ENCODE measurements at places on chromosomes 16 and 17.

GRCh38 chr16:4702466-4702808 lies 9.1 kb downstream of the NUDT16L1 start:
- DNase-seq = no peak

DNA sequence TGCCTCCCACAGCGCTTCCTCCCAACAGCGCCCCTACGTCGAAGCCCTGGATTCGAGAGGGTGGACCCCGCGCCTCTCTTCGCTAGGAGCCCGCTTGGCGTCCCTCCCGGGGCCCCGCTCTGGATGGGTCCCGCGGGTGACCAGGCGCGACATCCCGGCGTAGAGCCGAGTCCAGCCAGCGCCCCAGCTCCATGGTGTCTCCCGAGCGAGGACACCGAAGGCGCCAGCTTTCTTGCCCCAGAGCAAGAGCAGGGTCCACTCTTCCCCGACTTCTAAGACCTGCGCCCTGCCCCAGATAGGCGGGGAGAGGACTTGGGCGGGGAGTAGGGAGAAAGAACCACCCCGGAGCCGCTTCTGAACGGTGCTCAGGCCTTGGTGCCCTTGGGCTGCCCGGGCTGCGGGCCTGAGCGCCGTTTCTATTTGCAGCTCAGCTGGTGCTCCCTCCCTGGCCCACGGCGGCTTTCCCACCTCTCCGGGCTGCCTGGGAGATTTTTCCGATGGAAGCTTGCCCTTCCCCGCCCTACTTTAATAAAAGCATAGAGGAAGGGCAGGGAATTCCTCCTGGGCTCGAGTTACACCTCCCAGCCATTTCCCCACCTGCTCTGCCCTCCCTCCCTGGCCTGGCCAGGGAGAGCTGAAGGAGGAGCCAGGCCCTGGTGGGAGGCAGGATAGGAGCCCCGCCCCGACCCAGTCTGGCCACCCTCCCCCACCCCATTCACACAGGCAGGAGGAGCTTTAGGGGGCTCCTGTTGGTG lies 1.8 kb downstream of the MMP15 start:
- no peak for DNase-seq

DNA sequence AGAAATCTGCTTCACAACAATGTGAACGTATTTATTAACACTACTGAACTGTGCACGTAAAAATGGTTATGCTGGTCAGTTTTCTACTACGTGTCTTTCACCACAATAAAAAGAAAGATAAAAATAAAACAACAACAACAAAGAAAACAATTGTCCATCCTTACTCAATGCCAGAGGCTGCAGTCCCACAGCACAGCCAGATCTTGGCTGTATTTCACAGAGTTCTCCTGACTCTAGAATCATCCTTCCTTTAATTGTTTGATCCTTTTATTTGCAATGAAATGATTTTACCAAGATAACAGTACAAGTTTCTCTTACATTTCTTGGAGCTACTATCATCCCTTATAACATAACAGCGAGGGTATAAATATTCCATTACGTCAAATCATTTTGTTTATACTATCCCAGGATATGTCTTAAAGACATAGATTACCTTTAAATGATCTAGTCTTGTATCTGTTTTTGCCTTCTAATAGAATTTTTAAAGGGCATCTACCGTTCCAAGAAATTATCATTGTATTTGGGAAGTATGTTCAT lies 103.3 kb downstream of the SLC39A11 start:
- DNase-seq = no peak

GRCh38 chr16:75461575-75461974 lies 2.9 kb downstream of the TMEM170A start:
- no peak for DNase-seq

DNA sequence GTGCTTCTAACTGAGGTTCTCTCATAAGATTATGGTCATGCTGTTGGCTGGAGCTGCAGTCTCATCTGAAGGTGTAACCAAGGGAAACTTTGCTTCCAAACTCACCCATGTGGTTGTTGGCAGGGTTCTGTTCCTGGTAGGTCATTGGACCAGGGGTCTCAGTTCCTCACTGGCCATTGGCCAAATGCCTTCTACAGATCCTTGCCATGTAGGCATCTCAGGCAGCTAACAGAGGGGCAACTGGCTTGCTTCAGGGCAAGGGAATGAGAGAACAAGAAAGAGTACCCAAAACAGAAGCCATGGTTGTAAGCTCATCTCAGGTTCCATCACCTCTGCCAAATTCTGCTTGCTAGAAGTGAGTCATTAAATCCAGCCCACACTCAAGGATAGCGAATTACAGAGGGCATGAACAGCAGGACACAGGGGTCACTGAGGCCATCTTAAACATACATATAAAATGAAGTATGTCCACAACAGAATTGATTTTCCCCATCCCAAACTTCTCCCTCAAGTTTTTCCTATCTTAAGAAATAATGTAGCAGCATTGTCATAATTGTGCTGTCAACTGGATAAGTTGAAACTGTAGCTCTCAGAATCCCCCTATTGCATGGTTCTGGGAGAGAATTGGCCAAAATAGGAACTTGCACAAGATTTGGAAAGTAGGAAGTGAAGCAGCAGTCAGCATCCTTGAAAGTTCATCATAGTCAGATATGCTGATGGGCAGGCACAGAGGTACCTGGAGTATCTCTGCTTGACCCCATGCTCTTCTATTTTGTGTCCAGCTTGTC lies 42.4 kb upstream of the CES5A start:
- no peak for DNase-seq

DNA sequence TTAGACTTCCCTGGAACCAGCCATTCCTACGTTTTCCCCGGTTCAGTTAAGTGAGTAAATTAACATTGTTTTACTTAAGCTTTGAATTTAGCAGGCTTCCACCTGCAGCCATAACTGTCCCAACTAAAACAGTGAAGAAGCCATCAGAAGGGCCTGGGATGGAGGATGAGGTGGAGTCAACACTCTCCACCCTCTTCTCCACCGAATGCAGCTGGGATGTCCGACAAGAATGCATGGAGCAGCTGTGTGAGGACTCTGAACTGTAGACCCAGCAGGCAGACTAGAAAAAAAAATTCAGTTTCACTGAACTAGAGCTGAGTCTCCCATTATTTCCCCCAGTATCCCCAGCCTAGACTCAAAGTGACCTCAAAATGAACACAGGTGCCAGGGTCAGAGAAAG lies 114.8 kb downstream of the C16orf95 start:
- DNase-seq = no peak

DNA sequence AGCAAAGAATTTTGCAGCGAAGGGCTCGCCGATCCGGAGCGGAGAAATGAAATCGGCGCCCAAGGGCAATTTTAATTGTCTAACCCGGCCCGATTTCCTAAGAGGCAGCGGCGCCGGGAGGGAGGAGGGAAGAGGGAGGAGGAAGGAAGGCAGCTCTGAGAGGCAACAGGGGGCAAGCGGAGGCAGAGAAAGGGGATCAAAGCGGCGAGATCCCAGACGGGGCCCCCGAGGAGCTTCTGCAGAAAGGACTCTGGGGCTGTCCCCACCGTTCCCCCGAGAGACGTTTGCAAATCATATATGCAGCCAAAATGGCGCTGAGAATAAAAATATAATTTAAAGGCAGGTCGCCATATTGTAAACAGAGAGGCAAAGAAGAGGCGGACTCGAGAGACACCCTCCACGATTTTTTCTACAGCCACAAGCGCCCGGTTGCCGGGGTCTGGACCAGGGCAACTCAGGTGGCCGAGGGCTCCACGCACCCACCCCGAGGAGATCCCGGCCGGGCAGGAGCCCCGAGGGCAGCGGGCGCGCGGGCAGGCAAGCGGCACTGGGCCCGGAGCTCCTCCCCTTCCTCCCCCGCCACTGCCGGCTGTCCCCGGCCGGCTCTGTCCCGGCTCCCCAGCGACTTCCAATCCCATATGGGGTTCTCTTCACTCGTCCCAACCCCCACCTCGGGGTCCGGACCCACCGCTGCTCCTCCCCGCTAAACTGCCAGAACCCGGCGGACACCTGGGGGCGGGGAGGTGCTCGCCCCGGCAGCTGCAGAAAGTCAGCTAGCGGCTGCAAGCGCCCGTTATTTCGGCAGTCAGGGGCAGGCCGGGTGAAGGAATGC lies 1.9 kb downstream of the PHF12 start:
- DNase-seq = no peak

DNA sequence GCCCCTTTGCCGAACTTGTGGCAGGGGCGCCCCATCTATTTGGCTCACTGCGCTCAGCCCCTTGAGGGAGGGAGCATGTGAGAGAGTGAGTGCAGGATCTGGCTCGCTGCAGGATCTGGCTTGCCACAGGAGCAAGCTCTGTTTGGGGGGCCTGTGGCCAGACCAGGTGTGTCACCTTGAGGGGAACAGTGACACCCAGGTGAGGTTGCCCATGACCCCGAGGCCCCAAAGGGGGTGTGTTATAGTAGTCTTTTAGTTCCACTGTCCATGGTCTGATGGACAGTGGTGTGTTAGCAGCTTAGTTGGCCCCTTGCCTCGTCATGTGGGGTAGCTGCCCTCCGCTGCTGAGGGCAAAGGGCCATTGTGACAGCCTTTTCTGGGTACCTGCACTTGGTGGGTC lies 41.6 kb downstream of the CCDC42 start:
- no peak for DNase-seq

- no peak for DNase-seq
Observed at GRCh38 chr17:8870406-8871040, 3.0 kb upstream of the PIK3R6 start.

DNA sequence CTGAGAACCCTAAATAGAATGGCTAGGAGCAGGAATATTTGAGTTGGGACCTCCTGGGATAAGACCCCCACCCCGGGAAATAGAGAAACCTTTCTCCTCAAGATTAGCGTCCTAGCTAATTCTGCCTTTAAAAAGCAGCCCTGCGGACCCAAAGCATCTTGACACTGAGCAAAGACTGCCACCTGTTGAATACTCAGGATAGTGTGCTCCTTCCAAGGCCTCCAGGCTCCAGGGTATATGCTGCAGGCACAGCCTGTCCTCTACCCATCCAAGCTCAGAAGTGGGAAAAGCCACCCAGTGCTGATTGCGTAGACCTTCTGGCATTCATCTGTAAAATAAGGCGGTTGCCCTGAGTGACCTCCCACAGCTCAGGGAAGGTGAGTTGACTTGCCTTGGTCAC lies 456.2 kb upstream of the DYNLRB2 start:
- DNase-seq = no peak

DNA sequence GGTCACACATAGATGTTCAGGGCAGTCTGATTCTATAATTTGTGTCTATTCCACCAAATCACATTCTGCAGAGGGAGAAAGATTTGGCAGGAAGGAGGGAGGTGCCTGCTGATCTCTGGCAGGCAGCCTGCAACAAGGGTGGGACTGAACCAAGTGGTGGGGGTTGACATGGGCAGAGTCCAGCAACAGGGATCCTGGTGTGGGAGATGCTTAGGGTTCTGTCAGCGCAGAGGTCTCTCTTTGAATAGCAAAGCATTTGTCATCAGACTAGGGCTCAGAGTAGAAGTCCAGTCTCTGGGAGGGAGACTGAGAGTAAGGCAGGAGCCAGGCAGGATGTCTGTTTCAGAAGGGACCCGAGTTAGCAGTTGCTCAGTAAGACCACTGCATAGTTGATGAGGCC lies 94.6 kb downstream of the UTP18 start:
- DNase-seq = no peak

DNA sequence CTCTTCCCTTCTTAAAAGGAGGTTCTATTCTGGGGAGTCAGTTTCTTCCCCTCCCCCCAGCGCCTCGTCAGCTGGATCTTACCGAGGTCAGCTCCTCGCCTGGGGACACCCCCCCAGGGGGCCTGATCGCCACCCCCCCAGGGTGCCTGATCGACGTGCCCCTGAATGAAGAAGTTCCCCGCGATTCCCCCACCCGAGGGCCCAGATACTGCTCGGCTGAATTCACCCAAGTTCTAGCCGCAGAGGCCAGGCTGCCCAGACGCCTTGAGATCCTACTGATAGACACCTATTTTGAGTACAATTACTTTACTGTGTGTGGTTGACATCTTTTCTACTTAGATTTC lies 1.4 kb downstream of the RAB11FIP3 start:
- DNase-seq = no peak

GRCh38 chr16:87945351-87946042 lies 5.7 kb upstream of the BANP start:
- DNase-seq = no peak

- no peak for DNase-seq
Observed at GRCh38 chr17:41681776-41682175, 6.9 kb upstream of the EIF1 start.

DNA sequence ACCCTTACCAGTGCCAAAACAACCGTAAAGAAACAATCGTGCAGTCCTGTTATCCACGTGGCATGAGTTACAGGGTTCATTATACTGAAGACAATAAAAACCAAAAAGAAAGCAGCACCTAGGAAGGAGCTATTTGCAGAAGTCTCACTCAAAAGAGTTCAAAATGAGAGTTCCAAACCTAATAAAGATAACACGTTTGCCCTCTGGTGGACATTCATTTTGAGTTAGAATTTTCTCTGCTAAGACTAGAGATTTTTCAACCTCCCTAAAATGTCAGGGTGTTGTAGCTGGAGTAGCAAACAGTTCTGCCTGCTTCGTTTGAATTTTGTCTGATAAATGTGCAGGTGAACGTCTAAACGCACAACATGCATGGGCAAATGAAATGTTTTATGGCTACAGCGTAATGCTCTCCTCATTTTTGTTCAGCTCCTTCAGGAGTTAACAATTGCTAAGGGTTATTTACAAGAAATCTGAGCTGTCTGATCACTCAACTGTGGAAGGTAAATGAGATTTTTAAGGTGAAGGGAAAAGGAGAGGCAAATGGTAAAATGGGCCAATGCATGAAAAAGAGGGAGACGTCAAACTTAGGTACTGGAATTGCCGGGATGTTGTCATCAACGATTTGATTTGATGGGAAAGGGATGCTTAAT lies 1067.9 kb upstream of the EEF2KMT start:
- DNase-seq = no peak

- no peak for DNase-seq
Observed at GRCh38 chr17:78934681-78935418, 9.7 kb upstream of the TIMP2 start.

DNA sequence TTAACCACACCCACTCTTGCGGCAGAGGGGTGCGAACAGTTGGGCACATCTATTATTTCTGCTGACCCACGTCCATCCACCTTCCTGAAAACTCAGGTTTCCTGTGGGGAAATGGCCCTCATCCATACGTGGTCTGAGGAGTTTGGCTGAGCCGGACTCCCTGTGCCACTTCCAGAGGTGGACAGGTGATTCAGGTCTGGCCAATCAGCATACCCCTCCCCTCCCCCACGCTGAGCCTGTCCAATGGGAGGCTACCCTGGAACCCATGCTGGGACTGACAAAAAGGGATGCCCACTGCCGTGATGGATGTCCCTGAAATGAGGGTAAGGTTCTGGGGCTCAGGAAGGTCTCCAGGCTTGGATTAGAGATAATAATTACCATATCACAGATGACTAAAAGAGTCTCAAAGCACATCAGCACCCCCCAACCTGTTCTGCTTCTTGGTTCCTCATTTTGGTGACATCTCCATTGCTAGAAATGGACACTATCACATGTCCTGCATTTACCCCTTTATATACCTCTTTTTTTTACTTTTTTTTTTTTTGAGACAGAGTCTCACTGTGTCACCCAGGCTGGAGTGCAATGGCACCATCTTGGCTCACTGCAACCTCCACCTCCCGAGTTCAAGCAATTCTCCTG lies 5.3 kb upstream of the MAPK7 start:
- no peak for DNase-seq

GRCh38 chr17:76972046-76972641 lies 103.9 kb downstream of the MGAT5B start:
- DNase-seq = no peak

Data from cortex of kidney (tissue), 1 donor.